ENCODE measurements at places on chromosomes 16 and 17.

DNA sequence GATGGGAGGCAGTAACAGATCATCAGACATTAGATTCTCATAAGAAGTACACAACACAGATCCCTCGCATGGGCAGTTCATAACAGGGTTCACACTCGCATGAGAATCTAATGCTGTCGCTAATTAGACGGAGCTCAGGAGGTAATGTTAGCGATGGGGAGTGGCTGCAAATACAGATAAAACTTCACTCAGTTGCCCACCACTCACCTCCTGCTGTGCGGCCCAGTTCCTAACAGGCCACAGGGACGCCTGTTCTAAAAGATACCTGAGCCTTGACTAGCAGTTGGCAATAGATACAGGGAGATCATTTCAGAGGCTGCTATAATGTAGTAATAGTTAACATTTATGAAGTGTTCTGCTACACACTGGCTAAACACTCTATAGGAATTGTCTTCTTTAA lies 4.9 kb downstream of the PTRH2 start:
- DNase-seq, result no peak

DNA sequence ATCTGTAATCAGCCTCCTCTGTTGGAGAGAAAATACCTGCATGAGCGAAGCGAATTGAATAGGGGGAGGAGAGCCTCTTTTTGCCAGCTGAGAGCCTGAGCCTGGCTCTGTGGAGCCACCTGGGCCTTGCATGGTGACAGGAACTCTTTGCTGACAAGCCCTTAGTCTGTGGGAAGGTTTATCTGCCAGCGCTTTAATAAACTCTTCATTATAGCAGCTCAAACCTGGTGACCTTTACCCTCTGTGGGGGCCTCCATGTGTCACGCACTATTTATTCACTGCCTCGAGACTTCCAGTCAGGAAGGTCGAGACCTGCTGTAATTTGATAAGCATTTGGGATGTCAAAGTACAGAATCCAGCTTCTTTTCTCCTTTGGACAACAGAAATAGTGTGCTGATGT lies 282.6 kb downstream of the CBLN1 start:
- no peak for DNase-seq

GRCh38 chr17:76521262-76521661 lies 16.2 kb downstream of the CYGB start:
- no peak for DNase-seq

DNA sequence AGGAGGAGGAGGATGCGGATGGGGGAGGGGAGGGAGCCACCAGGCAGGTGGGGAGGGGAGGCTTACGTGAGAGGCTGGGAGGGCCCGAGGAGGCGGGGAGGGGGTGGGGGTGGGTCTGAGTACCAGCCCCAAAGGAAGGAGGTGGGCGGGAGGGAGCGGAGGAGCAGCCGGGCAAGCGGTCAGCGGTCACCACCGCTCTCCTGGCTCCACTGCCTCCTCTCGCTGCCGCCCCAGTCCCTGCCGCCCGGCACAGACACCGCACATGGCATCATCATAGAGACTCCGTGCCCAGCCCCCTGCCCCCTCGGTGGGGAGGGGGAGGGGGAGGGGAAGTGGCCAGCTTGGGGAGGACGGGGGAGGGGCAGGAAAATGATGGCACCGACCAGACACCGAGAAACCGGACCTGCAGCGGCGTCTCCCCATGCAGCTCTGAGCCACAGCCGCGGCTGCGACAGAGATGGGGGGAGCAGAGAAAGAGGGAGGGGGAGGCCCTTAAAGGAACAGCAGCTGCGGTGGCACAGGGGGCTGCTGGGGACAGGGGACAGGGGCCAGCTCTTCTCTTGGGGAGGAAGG lies at the start of gene TLCD3B:
TLCD3B (minus strand) TSS at position 431 of the 573 bp plus-strand sequence. CDS start 744 bp downstream, outside the sequence.
- no peak for DNase-seq

- DNase-seq, result no peak
Measured at GRCh38 chr16:85430523-85431421, 182.3 kb upstream of the GSE1 start.

GRCh38 chr16:56729735-56730662 lies at the start of gene NUP93:
Gene NUP93 (plus strand): TSS chr16:56730129. CDS start chr16:56748248, 18,119 bp downstream.
- peak; percentile 92 for DNase-seq

DNA sequence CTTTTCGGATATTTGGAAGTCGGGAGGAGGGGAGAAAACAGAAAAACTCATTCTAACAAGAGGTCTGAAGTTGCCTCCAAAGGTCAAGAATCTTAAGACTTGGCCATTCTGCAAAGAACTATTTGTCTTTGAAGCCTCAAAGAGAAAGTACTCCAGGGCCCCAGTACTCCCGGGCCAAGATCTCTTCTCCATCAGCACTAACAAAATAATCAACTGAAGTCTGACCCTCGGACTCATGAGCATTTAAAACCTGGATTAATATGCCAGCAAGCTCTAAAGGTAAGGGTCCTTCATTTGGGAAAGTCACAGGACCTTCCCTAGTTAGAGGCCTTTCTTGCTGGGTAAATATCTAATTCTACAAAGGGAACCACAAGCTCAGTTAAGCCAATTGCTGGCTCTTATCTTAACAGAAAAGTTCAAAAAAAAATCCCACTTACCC lies 4.5 kb downstream of the AXIN2 start:
- no peak for DNase-seq

- DNase-seq, result no peak
Measured at GRCh38 chr16:30184096-30184890, 891 bp downstream of the CORO1A start.

GRCh38 chr16:1741553-1742165 lies 29.7 kb downstream of the NME3 start:
- no peak for DNase-seq

DNA sequence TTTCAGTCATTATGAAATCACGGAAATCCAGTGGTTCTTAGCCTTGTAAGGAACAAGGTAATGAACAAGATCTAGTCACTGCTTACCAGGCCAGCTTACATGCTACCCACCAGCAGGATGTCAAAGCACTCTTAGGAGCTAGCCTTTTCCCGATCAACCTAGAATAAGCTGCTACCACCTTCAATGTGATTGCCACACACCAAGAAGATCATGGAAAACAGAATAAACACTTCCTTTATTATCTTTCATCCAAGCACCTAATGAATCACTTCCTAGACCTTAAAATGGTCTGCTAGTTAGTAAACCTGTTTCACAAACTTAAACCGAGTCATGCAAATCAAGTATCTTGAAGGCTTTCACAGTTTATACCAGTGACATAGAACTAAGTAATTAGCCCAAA lies 5.0 kb downstream of the BBS2 start:
- no peak for DNase-seq

DNA sequence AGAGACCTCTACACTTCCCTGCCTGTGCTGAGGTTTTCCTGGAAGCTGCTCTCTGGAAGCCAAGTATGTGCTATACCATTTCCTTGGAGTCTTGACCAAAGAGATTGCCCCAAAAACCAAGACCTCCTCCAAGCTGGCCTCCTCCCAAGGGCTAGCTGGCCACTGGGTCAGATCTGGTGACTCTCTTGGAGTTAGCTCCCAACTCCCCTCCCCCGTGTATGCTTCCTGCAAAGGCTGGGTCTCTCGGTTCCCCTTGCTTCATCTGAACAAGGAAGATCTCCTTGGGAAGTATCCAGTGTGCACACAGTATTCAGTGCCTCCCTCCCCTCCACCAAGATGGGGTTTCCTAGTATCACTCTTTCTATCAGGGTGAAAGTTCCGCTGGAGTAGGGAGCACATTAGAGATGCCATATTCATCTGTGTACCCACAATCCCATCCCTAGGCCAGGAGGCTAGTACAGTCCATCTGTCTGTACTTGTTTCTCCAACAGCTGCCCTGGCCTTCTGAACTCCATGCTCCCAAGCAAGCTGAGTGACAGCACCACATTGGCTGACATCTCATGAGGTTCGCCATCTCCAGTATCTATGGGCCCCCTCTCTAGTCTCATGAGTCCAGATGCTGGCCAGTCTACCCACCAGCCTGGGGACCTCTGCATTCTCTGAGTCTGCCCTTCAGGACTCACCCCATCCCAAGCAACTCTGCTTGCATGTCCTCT lies 3.2 kb downstream of the GAS7 start:
- DNase-seq, result no peak

DNA sequence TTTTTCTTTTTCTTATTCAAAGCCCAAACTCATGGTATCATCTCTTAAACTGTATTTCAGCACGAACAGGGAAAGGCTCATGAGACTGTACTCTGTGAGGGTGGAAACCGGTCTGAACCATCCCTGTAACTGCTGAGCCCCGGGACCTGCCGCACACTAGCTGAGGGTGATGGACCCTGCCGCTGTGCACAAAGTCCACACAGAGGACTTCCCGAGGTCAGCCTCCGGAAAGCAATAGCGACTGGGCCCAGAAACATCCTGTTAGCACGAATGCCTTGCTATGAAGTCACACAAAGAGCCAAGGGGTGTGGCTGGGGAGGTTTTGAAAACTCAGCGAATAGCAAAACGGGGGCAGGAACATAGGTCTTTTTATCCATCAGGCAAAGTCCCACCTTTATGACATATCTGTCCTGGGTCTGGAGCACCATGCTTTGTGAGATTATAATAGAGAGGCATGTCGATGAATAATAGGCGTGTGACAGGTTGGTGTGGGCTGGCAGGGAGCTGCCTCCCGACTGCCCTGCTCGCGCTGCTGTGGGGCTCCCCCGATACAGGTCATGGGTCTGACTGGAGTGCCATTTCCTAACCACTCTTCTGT lies 33.4 kb downstream of the CDK5R1 start:
- DNase-seq, result peak; percentile 62

DNA sequence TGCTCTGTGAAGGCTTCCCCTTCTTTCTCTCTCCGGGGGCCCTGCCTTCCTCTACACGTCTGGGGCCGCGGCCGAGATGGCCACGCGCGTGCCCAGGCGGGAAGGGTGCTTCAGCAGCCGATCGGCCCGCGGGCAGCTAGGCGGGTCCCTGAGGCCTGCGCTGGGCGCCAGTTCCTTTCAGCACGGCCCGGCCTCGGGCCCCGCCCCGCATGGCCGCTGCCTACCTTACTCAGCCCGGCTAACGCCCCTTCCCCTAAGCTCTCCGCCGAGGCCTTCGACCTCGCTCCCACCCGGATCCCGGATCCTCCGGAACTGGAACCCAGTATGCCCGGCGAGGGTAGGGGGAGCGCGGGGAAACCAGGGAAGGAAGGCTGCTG lies 335 bp downstream of the TMEM11 start:
- DNase-seq, result no peak

DNA sequence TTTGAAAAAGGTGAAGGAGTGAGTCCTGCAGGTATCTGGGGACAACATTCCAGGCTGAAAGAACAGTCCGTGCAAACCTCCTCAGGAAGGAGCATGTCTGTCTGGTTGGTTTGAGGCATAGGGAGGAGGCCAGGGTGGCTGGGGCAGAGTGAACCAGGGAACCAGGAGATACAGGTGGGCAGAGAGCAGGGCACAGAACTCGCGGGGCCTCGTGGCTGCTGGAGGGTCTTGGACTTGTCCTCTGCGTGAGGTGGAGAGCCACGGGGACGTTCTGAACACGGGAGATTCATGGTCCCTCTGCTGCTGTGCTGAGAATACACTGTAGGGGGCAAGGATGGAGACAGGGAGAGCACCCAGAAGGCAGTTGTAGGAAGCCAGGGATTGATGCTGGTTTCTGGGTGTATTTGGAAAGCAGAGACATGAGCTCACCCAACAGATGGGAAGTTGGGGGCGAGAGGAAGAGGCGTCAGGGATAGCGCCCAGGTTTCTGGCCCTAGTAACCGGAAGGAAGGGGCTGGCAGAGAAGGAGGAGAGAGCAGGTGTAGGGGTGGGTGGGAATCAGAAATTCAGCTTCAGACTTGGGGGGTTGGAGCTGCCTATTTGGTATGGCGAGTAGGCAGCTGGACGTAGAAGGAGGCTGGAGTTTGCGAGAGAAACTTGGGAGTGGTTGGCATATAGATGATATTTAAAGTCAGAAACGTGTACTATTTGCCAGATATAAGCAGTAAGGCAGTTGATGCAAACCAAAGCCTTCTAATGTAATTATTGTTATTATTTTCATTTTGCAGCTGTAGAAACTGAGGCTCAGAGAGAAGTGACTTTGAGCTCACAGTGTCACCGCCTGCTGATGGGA lies at the start of gene CCL17:
CCL17 (plus strand) TSS at position 803 of the 853 bp plus-strand sequence. CDS start 9,166 bp downstream, outside the sequence.
- DNase-seq, result no peak

DNA sequence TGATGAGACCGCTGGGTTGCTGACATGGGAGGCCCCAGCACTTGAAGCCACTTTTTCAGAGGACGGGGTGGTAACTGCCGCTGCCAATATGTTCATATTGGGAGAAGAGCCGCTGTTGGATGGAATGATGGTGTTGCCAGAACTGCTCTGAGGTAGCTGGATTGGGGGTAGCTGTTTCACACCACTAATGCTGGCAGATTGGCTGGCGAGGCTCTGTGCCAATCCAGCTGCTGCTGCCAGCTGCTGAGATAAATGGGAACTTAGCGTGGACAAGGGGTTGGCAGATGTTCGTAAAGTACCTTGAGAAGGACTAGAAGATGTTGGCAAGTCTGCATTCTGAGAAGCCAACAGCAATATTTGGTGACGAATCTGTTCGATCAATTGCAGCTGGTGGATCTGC lies 10.0 kb downstream of the SALL1 start:
- DNase-seq, result no peak

DNA sequence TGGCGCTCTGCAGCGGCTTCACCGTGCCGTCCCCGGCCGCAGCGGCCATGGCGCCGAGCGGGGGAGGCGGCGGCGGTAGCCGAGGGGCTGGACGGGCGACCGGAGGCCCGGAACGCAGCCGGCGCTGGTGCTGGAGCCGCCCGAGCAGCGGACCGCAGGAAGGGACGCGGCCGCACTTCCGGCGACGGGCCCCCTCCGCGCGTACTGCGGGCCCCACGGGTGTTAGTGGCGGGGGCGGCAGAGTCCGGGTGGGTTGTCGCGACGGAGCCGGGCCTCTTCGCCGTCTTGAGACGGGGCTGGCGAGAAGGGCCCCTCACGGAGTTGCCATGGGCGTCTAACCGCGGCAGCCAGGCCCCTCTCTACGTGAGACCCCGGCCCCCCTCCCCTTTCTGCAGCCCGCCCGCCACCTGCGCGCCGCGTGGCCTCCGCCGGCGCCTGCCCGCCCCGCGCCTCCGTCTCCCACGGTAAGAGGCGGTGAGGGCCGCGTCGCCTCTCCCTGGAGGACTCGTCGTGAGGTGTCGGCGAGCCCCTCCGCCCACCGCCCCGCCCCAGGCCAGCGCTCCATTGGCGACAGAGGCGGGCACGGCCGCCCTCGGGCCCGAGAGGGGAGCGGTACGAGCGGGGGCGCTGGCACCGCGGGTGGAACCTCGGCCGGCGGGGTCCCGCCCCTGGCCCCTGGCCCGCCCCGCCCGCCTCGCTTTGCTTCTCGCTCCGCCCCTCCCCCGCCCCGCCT lies at the start of the genes VPS9D1 and ZNF276:
VPS9D1 (minus strand) TSS at position 86 of the 733 bp plus-strand sequence; CDS start at position 49, 37 bp downstream.
ZNF276 (plus strand) TSS at position 725 of the 733 bp plus-strand sequence. CDS start 104 bp downstream, outside the sequence.
- DNase-seq, result peak; percentile 79

DNA sequence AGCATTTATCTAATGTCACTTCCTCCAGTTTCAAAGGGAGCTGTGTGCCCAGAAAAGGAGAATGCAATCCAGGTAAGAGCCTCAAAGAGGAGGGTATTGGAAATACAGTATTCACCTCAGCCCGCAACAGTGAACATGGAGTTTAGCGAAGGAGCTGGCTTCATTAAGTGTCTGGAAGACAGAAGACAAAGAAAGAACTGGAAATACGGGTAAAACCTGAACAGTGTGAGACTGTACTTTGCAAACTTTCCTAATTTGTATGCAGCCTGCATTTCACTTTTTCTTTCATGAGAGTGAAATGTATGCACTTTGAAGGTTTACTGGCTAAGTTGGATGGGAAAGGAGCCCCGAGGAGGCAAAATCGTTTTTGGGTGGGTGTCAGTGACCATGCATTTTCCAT lies 478.4 kb downstream of the HS3ST3B1 start:
- DNase-seq, result no peak
